ENCODE measurements at places on chromosomes 5 and 9. TPM values are rescaled to one million over a fixed set of nuclear protein-coding genes. Genes with fewer than 3 reads are reported as not detected.

DNA sequence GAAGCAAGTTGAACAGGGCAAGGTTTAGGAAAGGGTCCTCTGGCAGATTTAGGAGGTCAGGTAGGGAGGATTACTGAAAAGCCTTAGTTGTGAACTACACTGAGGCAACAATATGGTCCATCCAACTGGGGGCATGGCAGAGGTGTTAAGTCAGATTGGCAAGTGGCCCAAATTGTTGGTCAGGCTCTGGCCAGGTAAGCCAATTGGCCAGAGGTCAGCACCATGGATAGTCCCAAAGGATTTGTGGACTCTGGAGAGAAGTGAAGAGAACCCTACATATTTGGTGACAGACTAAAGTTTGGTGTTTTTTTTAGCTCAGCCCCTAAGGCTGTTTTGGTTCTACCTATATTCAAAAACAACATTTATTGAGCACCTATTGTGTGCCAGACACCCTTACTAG lies 39.1 kb upstream of the RASGRF2 start:
- DNase-seq, result no peak

GRCh38 chr9:35357116-35357515 lies 132.8 kb upstream of the RUSC2 start:
- DNase-seq, result no peak

DNA sequence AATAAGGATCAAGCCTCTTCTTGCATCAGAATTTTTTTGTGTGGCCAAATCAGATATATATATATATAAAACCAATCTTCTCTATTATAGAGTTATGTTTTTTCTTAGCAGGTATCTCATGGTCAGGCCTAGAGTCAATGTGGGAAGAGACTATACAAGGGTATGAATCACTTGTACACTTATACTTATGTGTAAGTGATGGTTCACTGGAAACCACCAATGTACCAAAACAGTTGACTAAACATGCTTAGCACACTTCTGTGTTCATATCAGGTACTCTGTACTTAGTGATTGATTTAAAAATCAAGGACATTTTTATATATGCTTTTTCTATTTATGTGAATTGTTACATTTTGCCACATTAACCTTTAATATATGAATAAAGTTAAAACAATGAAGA lies 92.6 kb downstream of the CWC27 start:
- no peak for DNase-seq

DNA sequence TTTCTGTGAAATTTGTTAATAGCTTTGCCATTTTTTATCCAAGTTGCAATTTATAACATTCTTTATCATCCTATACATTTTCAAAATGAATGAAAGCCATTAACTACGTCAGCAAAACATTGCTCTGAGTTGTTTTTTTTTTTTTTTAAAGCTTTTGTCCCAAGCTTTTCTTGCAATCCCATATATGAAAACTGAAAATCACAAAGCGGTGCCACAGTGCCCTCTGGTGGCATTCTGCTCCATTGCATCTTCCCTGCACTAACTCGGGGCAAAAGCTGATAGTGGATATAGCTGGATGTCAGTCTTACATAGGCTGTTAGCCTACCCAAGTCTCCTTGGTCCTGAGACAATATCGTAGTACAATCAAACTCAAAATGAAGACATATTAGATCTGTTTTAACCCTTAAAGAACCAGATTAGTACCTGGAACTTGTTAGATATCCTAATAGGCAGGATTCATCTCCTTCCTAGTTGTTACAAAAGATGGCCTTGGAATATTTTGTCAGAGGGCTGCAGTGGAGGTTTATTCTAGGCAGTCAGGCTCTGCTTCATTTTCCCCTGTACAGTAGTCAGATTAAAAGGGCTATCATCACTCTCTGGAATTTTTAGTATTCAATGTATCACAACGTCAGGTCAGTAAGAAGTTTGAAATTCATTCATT lies 669.9 kb downstream of the PTPRD start:
- peak; percentile 58 for DNase-seq

GRCh38 chr5:8848997-8849594 lies 696.8 kb downstream of the SEMA5A start:
- DNase-seq, result no peak

The DOCK8 gene
- 191 TPM for total RNA-seq

The HAVCR1 gene
- total RNA-seq, result 2.0 TPM

The FAM240B gene
- not detected for total RNA-seq

Data from stomach (tissue), 19 donors.